ENCODE measurements at places on chromosomes 16 and 17. TPM values are rescaled to one million over a fixed set of nuclear protein-coding genes. Genes with fewer than 3 reads are reported as not detected.

Gene KRTAP2-2
- total RNA-seq = not detected

Gene ARMC5
- total RNA-seq = 8.6 TPM

Gene RASD1
- 2.1 TPM for total RNA-seq

Gene ITGAX
- 2.8 TPM for total RNA-seq

Gene ARL5C
- total RNA-seq = not detected

Gene CLEC18A
- not detected for total RNA-seq

Gene SHISA6
- total RNA-seq = not detected

Gene SCRN2
- 24.0 TPM for total RNA-seq

Gene MAP2K6
- total RNA-seq = 0.22 TPM

Gene OR3A3
- not detected for total RNA-seq

Gene MPG
- 91.9 TPM for total RNA-seq

Gene CARD14
- not detected for total RNA-seq

Gene DYNLRB2
- total RNA-seq = not detected

Gene AXIN2
- total RNA-seq = 3.3 TPM

Gene BCL6B
- not detected for total RNA-seq

Gene RAC3
- total RNA-seq = 16.4 TPM

Gene EMP2
- total RNA-seq = 28.0 TPM

Gene MT1F
- total RNA-seq = 12.8 TPM

Gene AIPL1
- total RNA-seq = not detected

Gene FOXC2
- total RNA-seq = 2.0 TPM

Gene DPEP3
- not detected for total RNA-seq

Gene G6PC1
- total RNA-seq = not detected

Gene TP53TG3F
- not detected for total RNA-seq

Gene KRT28
- not detected for total RNA-seq

Gene MPP2
- 4.4 TPM for total RNA-seq

Gene MYH2
- total RNA-seq = not detected

Data from M059J (cell line).